MV-4-11 (cell line): ENCODE measurements at places on chromosomes 7 and 10.
A peak's percentile ranks its signal among the peaks of the same experiment; 100 is the strongest.

GRCh38 chr7:107563081-107563774, 492 bp downstream of the COG5 start:
- DNase-seq, result no peak

- no peak for DNase-seq
These were observed 52.1 kb upstream of the MTURN start for GRCh38 chr7:30082686-30083085.

- DNase-seq, result no peak
These were observed 46.6 kb downstream of the SH3PXD2A start for GRCh38 chr10:103808780-103809179.

GRCh38 chr10:125017547-125018298, 75.8 kb downstream of the ZRANB1 start:
- no peak for DNase-seq

DNA sequence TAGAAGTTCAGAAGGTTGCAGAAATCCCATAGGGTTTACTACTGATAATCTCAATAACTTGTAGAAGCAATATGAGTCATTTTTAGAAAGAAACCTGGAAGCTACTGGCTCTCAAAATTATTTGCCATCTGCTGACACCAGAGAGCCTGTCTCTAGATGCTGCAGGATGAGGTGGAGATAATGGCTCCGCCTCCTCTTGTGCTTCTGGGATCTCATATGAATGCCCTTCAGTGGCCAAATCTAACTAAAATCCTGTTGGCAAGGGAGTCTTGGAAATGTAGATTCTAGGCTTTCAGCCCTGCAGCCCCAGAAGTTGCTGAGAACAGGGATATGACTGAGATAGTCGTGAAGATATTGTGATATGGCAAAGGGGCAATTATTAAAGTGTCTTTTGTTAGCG, 348.1 kb downstream of the CCSER2 start:
- no peak for DNase-seq

DNA sequence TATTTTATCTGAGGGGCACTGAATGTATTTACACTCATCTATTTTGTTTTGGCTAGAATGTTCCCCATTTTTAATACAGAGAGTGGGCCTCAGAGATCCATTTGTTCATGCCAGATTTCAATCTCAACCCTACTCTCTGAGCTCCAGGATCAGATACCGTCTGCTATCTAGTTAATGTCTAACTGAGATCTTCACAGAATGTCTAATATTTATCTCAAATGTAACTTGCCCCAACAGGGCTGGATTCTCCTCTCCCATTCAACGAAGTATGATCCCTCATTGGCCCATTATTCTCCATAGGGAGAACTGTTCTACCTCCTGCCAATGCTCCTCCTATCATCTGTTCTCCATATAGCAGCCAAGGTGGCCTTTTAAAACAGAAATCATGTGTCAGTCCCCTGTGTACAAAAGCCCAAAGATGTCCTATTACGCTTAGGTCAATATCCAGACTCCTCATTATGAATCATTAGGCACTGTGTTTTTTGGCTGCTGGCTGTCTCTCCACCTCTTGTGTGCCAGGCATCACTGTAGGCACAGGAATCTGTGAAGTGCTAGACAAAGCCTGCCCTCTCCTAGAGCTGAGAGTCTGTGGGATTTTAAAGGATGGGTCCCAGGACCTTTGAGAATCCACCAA, 169.3 kb upstream of the AGK start:
- no peak for DNase-seq

DNA sequence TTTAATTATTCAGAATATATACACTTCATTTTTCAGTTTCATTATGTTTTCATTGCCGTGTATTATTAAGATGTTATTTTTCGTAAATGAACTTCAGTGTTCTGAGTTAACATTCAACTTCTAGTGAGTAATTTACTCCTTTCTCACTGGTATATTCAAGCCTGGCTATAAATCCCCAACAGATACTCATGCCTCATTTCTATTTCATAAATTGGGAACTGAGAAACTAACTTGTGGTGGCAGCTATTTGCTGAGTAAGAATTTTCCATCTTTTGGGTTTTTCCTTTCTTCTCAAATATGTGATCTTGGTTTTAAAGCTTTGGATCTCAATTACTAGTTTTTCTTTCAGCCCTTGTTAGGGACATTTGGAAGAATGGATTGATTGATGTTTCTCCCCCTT, 281.1 kb downstream of the CDK14 start:
- DNase-seq, result no peak

DNA sequence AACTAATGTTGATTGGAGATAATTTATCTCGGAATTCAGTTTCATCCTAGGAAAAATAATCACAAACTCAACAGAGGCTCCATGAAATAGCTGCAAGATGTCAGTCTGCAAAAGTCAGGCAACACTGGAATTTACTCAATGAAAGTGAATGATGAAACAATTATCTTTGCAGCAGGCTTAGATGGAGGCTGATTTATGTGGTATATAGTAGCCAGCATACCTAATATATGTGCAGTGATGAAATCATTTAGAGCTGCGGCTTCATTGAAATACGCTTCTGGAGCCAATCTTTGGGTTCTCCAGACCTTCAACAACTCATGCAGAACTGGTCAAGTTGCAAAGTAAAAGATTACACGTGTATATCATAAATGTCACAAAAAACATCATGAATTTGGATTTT, 113.3 kb downstream of the ITGA8 start:
- DNase-seq, result no peak

DNA sequence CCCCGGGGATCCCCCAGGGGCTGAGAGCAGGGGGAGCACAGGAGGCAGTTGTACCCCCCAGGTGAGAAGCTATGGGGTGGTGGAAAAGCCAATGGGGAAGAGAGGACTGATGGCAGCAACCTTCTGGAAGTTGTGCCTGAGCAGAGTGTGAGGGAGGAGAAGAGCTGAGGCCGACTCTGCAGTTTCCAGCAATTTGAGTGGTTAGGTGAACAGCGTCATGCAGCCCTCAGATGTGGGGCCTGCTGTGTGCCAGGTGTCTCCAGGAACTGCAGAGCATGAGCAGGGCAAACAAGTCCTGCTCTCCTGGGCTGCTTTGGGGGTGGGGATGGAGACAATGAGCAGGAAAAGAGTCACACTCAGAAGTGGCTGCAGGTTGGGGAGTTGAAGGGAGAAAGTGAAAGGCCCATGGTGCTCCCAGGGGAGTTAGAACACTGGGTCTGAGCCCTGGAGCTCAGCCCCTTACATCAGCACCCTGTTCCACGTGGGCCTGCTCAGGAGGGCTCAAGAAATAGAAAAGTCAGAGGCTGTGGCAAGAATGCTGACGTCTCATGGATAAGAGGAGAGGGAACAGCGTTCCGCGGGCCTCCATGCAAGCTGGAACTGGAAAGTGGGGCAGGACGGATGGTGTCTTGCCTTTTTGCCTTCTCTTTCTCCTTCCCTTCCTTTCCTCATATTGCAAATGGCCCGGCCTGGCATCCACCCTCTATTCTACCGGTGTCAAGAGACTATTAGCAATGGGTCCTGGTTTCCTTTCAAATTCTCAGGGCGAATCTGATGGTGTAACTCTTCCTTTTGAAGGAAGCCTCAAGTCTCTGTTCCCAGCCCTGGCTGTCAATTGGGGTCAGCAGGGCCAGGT, 4.0 kb upstream of the AFAP1L2 start:
- no peak for DNase-seq

DNA sequence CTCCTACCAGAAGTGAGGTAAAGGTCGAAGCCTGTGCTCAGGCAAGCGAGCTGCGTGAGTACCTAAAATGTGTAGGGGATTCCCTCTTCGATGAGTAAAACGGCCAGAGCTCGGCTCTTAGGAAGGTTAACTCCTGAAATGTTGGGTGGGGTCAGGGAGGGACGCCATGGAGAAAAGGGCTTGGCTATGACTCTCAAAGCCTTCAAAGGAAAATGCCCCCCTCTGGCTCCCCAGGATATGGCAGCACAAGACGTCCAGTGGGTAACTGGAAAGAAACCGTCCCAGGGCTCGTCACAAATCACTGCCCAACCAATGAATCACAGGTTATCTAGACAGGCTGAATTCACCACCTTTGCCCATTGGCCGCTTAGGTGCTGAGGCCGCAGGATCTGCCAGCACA, 58.0 kb downstream of the CALML3 start:
- no peak for DNase-seq

GRCh38 chr7:92969061-92969460, 132.7 kb upstream of the CDK6 start:
- no peak for DNase-seq

DNA sequence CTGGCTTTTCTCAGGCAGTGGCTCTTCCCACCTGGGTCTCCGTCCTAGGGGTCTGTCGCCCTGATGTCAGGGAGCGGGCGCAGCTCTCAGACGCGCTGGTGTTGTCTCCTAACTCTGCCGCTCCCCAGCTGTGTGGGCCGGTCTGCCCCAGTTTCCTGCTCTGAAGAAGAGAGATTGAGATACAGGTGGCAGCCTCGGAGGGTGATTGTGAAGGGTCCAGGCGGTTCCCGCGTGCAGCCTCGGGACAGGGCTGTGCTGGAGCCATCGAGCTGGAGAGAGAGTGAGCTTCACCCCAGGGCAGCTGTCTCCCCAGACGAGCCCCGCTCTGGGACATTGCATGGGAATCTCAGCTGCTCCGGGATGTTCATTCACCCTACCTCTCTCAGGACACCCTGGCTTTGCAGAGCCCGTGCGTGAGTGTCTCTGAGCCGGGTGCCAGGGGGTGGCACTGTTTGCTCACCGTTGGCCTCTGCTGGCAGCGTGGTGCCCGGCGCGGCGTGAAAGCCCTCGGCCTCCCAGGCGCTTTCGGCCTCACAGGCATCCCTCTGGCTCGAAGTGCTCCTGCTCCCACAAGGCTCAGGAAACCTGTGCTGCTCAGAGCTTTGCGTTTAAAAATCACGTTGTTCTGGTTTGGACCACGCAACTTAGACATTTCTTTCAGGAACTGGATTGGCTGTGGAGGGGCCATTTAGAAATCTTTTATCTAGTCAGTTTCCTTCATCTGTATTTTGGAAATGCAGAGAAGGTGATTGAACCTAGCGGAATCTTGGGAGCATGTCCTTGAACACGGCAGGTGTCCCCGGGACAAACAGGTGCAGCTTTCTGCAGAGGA, 33.8 kb upstream of the ZFAND2A start:
- DNase-seq, result peak; percentile 18

DNA sequence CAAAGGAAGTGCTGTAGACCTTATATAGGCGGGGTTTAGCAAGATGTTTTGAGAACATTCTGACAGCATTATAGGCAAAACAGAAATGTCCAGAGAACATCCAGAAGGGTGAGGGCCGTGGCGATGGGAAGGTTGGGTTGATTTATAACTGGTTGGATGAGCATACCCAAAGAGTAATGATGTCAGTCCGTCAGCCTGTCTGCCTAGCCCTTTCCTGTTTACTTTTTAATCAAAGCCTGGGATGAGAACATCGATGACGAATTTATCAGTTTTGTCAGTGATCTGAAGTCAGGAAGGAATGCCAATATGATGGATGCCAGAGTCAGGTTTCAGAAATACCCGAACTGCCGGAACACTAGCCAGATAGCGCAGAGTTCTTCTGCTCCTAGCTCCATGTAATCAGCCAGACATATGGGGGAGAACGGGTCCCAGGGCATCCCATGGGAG, 33.8 kb upstream of the TRIM8 start:
- DNase-seq, result no peak

- DNase-seq, result no peak
These were observed 174.8 kb downstream of the RTKN2 start for GRCh38 chr10:62093863-62094291.

DNA sequence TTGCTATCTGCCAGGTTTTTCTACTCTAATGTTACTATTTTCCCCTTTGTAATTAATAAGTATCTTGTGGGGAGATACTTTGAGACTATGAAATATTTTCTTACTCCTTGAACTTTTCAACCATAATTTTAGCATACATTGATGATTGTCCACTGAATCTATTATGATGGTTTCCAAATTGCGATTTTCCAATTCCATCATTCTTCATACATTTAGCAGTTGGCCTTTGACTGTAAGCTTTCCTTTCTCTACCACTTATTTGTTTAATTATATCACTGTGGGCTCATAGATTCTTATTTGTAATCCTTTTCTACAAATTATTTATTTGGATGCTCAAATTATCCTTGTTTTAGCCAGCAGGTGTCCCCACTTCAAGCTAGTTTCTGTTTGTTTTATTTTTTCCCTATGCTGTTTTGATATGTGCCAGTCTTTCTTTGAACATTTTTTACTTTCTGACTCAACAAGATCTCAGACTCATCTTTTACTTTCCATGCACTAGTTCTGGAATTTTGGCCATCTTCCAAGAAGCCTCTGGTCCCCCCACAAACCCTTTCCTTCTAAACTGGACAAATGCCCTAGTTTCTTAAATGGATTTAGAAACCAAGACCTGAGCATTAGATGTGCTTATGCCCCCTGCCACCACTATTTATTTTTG, 11.4 kb upstream of the MRPS16 start:
- DNase-seq, result peak; percentile 11

- DNase-seq, result peak; percentile 25
These were observed 20.3 kb downstream of the CELF2 start for GRCh38 chr10:11037991-11038390.

DNA sequence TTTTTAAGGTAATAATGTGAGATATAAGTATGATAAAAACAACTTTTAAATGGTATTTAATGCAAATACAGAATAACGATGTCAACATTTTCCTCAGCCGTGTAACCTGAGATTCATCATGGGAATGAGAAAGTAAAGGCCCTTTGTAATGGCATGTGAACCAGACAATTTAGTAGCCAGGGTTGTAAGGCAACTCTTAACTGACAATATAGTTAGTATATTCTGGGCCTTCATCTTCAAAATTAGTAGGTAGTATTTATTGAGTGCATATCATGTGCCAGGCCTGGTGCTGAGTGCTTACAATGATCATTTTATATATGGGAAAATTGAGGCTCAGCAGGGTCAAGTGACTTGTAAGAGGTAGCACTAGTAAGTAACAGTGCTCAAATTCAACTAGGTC, 10.6 kb downstream of the LSM8 start:
- DNase-seq, result no peak

DNA sequence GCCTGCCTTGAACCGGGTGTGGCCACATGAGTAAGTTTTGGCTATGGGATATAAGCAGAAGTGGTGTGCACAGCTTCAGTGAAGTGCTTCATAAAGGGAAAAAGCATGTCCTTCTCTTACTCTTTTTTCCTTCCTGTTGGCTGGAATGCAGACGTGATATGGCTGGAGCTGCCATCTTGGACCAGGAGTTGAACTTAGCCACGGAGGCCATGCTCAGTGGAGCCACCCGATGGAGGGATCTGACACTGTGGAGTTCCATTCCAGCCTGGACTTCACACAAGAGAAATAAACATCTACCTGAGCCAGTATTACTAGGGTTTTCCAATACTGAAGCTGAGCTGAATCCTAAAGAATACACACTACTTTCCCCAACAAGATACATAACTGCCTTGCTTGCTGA, 52.3 kb downstream of the CCDC3 start:
- DNase-seq, result peak; percentile 21

DNA sequence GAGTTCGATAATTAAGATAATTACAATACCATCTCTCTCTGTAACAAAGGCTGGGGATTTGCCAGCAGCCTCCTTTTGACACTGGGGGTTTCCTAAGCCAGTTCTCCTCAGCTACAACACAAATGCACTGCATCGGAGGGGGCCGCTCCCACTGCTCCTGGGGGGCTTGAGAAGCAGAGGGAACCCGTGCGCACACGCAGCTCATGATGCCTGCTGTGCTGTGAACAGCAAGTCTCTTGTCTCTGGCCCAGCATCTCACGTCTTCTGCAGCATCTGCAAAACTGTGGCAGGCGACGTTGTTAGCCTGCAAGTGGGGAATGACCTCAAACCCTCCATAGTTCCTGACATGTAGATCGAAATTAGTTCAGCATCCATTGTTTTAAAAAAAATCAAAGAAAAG, 5.5 kb downstream of the VIPR2 start:
- DNase-seq, result no peak
